ENCODE measurements at places on chromosomes 7 and 10.

DNA sequence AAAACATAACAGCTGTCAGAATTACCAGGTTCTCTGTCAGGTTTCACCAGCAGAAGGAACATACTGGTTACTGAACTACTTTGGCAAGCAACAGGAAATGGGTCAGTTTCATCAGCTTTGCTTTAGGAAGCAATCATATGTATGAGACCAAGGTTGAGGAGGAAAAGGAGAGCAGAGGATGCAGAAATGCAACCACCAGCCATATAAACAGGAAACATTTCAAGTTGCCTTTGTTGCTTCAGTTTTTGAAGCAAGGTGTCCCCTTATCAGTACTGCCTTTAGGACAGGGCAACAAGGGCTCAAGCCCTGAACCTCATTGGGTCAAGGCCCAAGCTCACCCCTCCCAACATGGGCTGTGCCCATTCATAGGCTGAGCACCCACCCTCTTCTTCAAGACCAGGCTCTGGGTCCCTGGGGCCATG is 10.2 kb downstream of the HIPK2 start:
- no peak for DNase-seq

DNA sequence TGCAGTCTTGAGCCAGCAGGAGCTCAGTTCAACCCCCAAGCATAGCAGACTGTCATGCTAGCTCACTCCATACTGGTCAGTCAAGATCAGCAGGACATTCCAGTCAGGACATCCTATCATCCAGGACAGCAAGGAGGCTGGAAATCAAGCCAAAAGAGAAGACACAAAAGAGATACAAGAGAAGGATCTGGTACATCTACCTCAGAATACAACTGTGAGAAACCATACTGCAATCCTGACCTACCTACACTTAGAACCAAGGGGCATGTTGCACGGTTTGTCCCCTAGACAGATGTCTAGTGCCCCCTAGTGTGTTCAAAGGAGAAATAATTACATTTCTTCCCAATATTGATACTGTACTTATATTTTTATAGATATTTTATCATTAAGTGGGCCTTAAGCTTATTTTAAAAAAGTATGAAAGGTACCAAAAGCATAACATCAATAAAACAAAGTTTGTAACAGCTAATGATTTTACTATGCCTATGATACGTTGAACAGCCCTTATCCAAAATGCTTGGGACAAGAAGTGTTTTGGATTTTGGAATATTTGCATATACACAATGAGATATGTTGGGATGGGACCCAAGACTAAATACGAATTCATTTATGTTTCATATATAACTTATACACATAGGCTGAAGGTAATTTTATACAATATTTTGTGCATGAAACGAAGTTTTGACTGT is 26.7 kb downstream of the ERCC6 start:
- DNase-seq = no peak

GRCh38 chr10:38127812-38128211 is 33.7 kb downstream of the ZNF37A start:
- DNase-seq = no peak

GRCh38 chr10:119028900-119029612 is 458 bp upstream of the NANOS1 start:
- peak; percentile 40 for DNase-seq

Measured in GM04504 (cell line).